Esophagus muscularis mucosa (tissue), 4 donors: ENCODE measurements at places on chromosomes 12 and 14. TPM values are rescaled to one million over a fixed set of nuclear protein-coding genes. Genes with fewer than 3 reads are reported as not detected.

GRCh38 chr12:124213666-124214347, 81.1 kb upstream of the RFLNA start:
- no peak for DNase-seq

DNA sequence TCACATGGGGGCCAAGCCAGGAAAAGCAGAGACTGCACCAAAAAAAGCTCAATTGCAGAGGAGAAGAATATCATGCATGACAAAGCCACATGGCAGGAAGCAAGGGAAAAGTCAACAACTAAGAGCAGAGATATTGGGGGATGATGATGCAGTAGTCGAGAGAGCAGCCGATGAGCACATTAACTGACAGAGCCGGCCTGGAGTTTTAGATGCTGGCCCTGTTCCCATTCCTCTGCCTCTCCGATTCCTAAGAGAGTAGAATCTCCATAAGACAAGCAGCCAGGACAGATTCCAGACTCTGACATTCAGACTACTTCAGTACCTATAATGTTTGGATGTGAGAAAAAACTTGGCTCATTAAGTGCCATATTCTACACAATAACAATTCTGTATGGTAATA, 155.9 kb downstream of the KCNH5 start:
- DNase-seq = no peak

- DNase-seq = no peak
These were observed 13.3 kb upstream of the MAP3K9 start for GRCh38 chr14:70822530-70823185.

DNA sequence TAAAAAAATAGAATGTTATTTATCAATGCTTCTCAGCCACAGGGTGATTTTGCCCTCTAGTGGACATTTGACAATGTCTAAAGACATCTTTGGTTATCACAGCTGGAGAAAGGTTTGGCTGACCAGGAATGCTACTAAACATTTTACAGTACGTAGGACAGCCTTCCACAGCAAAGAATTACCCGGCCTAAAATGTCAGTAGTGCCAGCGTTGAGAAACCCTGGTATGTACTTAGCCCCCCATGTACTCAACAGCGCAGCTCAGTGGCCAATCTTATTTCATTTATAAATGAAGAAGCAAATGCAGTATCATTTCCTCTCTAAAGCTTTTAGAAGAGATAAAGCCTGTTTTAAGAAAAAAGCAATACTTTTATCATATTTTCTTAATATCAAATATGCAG, 5.8 kb downstream of the MARK3 start:
- no peak for DNase-seq

The HOTAIR gene
- total RNA-seq = not detected
